KBM-7 (cell line): ENCODE measurements at places on chromosomes 3 and 15.

DNA sequence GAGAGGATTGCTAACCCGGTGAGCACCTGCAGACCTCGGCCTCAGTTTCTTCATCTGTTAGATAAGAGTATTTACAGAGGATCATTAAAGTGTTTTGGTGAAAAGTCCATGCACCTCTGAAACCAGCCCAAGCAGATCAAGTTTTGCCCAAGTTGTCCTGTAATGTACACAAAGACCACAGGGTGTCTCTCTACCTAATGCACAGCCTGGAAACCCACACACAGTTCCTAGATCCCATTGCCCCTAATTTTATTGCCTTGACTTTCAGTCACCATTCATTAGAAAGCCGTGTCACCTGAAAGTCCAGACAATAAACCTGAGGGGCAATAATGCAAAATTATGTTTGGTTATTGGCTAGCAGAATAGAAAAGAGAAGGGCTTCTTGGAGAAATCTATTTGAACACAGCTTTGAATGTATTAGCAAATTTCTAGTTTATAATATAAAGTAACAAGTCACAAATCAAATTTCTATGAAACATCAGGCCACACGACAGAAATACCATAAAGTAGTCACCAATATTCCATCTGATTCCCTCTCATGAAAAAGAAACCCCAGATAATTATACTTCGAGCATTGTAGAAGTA, 161.3 kb upstream of the SLC2A2 start:
- DNase-seq, result peak; percentile 65

GRCh38 chr3:23829242-23829934, 23.6 kb downstream of the UBE2E1 start:
- DNase-seq, result peak; percentile 78

- no peak for DNase-seq
These were observed 61.0 kb upstream of the SLC24A5 start for GRCh38 chr15:48059791-48060190.

DNA sequence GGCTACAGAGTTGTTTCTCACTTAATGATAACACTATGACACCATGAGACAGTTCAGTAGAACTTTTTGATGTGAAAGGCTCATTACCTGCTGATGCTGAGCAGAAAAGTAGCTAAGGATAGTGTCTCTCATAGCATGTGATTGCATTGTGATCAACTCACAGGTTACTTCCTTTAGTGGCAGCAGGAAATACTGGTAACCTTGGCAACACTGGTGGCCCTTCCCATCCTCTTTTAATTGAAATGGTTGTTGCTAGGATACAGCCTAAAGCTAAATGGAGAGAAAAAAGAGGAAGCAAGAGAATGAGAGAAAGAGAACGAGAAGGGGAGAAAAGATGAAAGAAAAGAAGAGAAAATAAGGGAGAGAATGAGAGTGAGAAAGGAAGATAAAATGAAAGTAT, 204.7 kb upstream of the GAP43 start:
- peak; percentile 12 for DNase-seq
